ENCODE measurements at places on chromosomes 3 and 15. TPM values are rescaled to one million over a fixed set of nuclear protein-coding genes. Genes with fewer than 3 reads are reported as not detected.
A peak's percentile ranks its signal among the peaks of the same experiment; 100 is the strongest.

DNA sequence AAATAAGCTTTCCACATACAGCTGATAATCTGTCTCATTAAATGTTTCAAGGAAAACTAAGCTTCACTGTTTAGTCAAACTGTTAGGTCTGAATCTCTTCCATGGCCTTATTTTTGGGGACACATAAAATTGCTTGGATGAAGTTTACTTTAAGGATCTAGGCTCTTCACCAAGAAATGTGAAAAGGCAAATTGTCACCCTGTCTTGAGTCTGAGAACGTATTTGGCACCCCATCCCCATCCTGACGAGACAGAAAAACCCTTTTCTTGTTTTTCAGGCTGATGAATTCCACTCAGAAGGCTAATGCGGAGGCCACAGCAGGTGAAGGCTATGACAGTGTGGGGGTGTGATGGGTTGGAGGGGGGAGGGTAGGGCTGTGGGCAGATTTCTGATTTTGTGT, 226.6 kb downstream of the GREM1 start:
- DNase-seq, result no peak

GRCh38 chr15:33561407-33561806, 250.6 kb downstream of the RYR3 start:
- DNase-seq, result no peak

DNA sequence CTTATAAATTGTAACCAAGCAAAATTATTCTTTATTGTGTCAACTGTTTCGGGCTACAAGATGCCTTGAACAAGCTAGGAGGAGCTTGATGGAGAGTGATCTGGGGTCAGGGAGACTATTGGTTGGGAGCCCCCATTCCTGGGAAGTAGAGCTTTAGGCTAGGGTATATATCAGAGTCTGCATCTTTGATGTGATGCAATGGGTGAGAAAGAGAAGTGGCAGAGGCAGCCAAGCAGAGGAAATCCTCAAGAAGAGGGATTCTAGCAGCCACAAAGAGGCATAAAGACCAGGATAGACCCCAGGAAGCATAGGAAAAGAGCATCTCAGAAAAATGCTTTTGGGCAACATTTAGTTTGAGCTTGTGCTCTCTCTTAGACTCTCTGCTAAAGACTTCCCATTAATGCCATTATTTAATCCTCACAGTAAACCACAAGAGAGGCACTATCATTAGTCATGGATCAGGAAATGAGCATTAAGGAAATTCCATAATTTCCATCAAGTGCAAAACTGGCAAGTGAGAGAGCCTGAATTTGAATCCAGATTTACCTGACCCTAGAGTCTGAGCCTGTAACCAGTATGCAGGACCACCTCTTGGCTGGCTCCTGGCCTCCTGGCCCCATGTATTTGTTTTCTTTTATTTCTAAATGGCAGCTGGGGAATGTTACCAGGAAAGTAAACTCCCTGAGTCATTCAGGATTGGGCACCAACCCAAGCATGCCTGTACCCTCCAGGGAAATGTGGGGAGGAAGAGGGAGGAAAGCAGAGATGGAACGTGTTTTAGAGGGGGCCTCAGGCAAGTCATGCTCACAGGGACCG, 118.7 kb downstream of the RPL22L1 start:
- peak; percentile 49 for DNase-seq

DNA sequence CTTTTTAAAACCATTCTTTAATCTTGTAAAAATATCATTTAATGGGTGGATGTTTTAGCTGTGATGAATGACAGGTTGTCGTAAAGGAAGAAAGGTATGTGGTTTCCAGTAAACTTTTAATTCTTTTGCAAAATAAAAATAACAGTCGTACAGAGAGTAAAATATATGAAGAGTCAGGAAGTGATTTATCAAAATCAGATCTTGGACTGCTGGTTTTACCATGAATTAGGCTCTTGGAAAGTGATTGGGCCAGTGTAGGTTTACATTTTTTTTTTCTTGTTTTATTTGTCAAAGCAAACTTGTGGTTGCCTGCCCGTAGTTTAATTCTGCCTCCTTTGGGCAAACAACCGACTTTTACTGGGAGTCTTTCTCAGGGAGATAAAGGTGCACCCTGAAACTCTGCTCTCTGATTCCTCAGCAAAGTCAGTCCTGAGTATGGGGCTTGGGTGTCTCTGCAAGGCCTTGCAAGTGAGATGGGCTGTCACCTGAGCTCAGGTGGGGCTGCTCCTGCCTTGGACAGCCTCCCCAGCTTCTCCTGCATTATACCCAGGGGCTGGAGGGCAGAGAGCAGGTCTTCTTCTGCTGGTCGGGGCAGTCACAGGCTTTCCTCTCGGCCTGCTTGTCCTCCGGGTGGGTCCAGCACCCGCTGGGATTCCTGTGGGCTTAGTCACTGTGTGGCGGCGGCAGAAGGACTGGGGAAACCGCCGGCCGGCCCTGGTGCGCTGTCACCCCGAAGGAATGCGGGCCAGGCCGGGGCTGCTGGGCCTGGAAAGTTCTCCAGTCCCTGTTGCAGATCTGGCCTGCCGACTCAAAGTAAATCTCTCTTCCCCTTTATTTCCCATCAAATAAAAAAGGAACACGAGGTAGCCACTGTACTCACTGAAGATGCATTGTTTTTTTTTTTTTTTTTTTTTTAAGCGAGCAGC, 79.0 kb downstream of the IGF1R start:
- peak; percentile 93 for DNase-seq

DNA sequence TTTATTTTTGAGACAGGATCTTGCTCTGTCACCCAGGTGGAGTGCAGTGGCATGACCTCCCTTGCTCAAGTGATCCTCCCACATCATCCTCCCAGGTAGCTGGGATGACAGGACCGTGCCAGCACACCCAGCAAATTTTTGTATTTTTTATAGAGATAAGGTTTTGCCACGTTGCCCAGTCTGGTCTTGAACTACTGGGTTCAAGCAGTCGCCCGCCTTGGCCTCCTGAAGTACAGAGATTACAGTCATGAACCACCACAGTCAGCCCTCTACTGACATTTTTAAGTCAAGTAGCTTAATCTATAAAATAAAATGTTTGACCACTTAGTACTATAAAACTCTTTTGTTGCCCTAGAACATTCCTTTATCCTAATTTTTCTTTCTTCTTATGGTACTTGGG, 198.8 kb downstream of the FNDC3B start:
- no peak for DNase-seq

DNA sequence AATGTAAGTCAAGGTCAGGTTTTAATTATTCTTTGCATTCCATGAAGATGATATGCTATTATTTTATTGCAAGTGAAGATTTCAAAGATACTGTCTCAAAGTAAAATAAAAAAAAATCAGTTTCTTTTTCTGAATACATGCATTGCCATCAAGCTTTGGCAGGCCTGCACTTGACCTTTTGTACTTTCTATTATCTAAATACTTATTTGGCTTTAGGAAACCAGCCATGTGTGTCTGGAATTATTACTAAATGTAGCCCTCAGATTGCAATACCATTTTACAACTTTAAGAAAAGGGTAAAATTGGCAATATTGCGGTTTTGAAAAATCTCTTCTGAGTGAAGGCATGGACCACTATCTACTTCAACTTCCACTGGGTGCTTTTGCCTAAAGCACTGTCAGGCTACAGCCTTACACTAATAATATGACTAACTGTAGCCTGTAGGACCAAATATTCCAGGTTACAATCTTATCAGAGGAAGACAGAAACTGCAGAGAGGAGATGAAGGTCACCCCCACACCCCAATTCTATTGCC, 349.4 kb upstream of the DCBLD2 start:
- DNase-seq, result no peak

- no peak for DNase-seq
Measured at GRCh38 chr3:37943631-37944314, 46.8 kb upstream of the VILL start.

GRCh38 chr3:52232279-52233107, 6.5 kb downstream of the TWF2 start:
- no peak for DNase-seq

DNA sequence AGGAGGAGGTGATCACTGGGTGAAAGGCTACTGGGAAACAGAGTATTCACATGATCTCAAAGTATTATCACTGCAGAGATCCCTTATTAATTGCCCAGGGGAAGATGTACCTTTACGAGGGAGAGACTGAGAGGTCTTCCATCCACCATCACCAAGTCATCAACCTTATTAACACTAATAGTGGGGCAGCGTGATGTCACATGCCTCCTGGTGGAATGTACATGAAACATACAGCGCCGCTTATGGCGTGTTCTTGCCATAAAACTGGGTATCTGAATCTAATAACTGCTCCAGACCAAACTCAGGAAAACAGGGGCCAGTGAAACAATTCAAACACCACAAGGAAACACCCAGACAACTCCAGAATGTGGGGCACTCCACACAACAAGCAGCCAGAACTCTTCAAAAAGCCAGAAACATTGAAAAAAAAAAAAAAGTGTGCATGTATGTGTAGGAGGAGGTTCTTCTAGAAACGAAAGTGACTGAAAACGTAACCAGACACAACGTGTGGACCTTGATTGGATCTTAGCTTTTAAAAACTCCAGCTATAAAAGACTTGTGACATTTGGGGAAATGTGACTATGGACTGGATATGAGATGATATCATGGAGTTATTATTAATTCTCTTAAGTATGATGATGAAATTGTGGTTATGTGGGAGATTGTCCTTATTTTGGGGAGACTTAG, 4.6 kb downstream of the STIMATE start:
- no peak for DNase-seq

DNA sequence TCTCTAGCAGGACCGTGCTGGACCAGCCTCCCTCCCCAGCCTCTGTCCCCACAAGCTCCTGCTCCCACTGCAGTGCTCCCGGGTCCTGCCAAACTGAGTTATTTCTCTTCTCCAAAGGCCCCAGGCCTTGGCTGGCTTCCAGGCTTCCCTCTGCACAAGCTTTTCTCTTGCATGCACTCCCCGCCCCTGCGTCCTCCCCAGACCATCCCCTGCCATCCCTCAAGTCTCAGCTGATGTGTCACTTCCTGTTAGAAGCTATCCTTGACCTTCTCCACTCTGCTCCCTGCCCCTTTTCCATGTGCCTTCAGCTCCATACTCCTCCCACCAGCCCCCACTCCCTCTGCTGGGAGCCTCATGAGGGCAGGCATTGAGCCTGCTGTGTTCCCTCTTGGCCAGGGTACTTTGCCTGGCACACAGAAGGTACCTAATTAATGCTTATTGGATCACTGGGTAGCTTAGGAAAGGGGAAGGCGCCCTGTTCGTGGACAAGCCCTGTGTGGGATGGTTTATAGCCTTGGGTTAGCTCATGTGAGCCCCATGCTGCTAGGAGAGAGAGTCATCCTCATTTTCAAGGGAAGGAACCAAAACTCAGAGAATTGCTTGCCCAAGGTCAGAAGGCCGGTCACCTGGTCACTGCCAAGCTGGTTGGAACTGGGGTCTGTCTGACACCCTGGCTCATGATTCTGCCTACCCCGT, 56.4 kb downstream of the FEM1B start:
- peak; percentile 81 for DNase-seq

GRCh38 chr3:38115645-38116427, 21.1 kb downstream of the ACAA1 start:
- no peak for DNase-seq

DNA sequence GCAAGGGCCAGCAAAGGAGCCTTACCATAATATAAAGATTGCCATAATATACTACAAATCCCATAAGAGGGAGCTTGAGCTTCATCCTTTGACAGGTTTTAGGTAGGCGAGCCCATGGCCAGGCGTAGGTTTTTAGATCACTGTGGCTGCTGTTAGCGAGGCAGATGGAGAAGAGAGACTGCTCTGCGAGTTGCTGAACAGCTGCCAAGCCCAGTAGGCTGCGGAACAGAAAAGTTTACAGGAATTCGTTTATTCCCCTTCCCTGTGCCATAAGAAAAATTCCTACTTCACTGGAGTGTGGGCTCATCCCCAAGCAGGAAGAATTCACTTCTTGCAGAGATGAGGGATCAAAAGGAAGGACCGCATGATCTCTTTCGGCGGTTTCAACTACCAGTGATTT, 30.5 kb downstream of the TMED3 start:
- DNase-seq, result no peak

The MITF gene
- 81.1 TPM for total RNA-seq

The SV2B gene
- 12.5 TPM for total RNA-seq
